AG04449 (cell line): ENCODE measurements at places on chromosomes 7 and 10.

DNA sequence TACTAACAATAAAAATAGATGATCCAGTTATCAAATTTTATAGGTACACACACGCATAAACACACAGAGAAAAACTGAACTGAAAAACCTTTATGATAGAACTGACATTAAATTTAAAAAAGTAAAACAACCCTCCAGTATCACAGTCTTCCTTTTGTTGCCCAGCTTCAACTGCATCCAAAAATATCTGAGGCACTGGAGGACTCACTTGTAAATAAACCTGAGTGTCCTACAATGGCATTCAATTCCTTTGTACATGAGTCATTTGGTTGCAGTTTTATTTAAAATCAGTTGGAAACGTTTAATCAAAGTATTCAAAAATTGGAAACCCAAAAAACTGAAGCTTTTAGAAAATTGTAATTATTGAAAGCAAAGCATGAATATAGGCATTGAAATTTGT lies 265.2 kb upstream of the CSTF2T start:
- DNase-seq: no peak

- no peak for DNase-seq
Observed at GRCh38 chr7:132441935-132442334, 134.3 kb downstream of the PLXNA4 start.

- no peak for DNase-seq
Observed at GRCh38 chr10:119638982-119639381, 12.2 kb upstream of the BAG3 start.

- DNase-seq: no peak
Observed at GRCh38 chr10:23291551-23292334, 52.9 kb downstream of the C10orf67 start.

DNA sequence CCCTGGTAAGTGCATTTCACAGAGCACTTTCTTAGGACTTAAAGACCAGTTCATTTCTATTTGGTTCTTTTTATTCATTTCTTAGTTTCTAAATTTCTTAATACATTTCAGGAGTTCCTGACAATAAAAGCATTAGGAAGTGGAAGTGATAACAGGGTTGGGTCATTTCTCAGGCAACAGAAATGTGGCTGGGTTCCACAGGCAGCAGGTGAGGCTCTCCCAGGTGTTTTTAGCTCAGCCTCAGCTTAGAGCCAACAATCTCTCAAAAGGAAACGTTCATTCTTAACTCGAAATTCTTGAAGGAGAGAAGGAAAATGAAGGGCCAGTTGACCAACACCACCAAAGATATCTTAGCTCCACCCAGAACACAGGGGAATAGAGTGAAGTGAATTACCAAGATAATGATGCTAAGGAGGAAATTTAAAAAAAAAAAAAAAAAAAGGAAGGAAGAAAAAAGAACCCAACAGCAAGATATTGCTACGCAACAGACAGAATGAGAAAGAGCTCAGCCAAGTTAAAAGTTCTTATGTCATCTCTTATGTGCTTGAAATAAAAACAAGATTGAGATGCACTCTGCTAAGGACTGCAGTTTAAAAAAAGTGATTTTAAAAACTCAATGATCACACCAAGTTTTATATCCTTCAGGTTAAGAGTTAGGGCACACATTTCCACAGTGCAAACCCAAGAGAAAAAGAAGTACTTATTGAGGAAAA lies 230.1 kb downstream of the GLI3 start:
- DNase-seq: no peak

DNA sequence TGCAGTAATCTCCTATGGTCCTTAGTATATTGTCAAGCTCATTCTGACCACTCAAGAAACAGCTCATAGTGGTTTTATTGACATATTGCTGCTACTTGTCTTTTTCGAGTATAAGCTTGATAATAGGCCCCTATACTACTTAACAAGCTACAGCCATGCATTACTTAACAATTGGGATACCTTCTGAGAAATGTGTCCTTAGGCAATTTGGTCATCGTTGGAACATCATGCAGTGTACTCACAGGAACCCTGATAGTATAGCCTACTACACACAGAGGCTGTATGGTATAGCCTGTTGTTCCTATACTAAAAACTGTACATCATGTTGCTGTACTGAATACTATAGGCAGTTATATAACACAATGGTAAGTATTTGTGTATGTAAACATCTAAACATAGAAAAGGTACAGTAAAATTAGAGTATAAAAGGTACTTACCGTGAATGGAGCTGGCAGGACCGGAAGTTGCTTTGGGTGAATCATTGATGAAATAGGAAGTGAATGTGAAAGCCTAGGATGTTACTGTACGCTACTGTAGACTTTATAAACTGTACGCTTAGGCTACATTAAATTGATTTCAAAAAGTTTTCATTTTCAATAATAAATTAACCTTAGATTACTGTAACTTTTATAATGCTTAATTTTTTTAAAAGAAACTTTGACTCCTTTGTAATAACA lies 160.9 kb downstream of the LRRC4 start:
- no peak for DNase-seq

DNA sequence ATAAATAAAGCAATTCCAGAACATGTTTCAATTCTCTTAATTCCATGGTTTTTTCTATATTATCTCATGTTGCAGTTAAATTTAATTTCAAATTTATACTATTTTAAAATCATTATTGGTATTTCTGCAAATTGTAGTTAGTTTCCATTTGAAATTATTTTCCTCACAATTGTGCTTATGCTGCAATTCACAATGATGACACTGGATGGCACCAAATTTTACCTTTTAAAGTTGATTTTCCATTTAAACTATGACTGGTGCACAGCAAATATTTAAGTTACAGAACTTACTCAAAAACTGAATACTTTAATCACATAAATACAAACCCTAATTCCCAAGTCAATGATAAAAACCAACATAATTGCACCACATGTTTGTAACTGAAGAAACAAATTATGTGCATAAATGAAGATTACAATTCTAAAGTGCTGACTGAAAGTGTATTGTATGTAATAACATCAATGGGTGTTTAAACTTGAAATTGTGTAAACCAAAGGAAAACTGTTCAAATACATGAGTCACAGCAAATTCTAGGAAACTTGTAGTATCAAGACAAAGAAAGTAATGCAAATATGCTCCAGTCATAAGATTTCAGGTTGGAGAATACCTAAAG lies 75.3 kb upstream of the AASS start:
- DNase-seq: no peak

GRCh38 chr7:99677648-99678045 lies 2.1 kb downstream of the CYP3A5 start:
- no peak for DNase-seq

DNA sequence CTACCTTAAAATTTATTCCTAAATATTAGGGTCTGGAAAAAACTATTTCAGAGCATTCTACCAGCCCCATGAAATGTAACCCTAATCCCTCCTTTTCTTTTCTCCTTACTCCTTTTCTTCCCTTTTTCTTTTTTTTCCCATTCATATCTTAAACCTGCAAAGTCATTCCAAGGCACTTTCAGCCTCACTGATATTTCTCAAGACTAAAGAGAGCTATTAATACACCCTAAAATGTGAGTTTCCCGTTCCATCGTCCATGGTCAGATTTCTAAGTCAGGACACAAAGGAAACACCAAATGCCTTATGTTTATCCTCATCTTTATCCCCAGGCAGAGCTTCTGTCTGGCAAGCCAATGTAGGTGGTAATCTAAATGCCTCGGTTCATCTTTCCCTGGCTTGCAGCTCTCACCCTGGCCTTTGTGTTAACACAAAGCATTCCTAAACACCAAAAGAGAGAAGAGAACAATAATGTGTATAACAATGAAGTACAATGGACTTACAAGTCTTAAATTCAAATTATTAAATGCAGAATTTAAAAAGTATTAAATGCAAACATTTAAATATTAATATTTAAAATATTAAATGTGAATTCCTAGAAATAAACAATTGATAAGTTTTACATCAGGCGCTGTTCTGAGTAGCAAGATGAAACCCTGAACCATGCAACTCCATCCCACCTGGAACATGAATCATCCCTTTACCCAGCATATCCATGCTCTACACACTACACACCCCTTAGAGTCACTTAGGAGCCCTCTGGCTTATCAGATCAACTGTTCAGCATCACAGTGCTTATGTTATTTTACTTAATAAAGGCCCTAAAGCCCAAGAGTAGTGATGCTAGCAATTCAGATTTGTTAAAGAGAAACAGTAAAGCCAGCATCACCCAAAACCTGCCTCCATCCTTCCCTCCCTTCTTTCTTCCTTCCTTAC lies 26.8 kb downstream of the MICU1 start:
- no peak for DNase-seq

DNA sequence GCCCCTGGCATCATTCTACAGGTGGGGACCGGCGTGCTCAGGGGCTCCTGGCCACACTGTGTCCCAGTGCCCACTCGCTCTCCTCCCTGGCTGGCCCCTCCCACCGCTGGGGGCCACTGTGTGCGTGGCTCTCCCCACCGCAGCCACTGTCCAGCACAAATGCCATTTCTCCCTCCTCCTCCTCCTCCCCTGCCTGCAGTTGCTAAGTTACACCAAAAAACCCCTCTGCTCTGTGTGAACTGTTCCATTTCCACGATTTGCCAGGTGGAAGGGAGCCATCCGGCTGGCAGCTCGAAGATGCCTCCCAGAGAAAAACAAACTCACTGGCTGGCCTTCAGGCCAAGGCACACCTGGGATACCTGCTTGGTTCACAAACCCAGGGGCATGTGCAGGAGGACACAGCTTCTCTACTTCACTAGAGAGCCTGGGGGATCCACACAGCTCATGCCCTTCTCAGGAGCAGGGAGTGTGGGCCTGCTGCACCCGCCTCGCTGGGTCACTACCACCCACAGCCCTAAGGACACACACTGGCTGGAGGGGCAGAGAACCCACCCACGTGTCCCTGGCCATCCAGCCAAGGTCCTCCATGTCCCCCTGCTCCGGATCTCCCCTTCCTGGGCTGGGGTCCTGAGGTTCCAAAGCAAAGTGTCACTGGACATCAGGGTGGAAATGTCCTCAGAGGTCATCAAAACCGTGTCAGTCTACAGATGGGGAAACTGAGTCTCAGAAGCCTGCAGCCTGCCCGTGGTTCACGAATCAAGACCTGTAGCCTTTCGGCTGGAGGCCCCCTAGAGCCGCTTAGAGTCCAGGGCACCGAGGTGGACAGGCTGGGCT lies 1.7 kb downstream of the RASGEF1A start:
- no peak for DNase-seq

- DNase-seq: peak; percentile 82
Observed at GRCh38 chr10:132065491-132066105, at the start of gene JAKMIP3. TSS of gene JAKMIP3 (plus strand) at chr10:132065946. CDS start at chr10:132104809, 38,863 bp downstream.

DNA sequence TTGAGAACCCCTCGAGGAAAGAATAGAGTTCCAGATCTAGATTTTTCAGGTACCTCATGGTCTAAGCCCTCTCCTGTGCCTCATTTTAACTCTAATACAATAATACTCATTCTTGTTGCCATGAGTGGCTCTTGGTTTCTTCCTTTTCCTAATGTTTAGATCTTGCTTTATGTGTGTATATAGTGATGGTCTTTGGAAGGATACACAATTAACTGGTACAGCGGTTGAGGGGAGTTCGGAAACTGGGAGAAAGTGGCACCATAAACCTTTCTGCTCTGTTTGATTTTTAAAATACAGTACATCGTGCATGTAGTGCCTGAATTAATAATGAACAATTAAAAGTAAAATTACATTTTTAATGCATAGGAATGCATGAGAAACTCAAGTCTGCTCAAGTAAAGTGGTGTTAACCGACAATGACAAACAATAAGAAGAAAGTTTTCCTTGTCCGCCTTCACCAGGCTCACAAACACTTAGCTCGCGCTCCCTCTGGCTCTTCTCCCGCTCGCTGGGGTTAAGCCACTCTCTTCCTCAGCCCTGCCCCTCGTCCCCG lies 386 bp upstream of the EIF4EBP2 start:
- no peak for DNase-seq

- DNase-seq: no peak
Observed at GRCh38 chr10:132527339-132528063, 10.1 kb upstream of the INPP5A start.

DNA sequence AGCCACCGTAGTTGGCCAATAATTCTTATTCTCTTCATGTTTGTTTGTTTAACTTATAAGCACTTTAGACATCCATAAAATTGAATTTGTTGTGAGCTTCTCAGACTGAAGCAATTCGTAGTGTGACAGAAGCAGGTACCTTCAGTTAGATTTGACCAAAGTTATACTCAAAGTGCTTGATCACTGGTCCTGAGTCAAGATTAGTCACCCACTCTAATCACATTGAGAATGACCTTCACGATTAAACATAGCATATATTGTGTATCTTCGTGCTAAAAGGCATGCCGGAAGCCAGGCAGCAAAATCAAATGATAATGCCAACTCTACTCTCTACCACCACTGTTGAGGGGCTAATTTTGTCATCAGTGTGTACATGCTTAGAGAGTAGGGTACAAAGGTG lies 763.7 kb upstream of the MBL2 start:
- no peak for DNase-seq

DNA sequence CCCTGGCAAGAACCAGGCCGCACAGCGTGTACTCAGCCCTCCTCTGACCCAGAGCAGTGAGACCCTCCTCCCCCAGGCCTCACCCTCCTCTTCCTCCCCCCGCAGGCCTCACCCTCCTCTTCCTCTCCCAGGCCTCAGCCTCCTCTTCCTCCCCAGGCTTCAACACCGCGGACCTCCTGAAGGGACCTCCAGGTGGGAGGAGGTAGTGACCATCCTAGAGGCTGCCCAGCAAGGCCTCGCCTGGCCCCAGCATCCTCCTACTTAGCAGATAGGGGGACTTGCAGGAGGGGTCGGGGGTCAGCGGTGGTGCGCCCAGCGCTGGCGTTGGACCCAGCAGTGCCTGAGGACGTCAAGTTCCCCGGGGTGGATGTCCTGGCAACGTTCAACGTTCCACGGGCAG lies 270.8 kb downstream of the ELFN1 start:
- DNase-seq: no peak

DNA sequence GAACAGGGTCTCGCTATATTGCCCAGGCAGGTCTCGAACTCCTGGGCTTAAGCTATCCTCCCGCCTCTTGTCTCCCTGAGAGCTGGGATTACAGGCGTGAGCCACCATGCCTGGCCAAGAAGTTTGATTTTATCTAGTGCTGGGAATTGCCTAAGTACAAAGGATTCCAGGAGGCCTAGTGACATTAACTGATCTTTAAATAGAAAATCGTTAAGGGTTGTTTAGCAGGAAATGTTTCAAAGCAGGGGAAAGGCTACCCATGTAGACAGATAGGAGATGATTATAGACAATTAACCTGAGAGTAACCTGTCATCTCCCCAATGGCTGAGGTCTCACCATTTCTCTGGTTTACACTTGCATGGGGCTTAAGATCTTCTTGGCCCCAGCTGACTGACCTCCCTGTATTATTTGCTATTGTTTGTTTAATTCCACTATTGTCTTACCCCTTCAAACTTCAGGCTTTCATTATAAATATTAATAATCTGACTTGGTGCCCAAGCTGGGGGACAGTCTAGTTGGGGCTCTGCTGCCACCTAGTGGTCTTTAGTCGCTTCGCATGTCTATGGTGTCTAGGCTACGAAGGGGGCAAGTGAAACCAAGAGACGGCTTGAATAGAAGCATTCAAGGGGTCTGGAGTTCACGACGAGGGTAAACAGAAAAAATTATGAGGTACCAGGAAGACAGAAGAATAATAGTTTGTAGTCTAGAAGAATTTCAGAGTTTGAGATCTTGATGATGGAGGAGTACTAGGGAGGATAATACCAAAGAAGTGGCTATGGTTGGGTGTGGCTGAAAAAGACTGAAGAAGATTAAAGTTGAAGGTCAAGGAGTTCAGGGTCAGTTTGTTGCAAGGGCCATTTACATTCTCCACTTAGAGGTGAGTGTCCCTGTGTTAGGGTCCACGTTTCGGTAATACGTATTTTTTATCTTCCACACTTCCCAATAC lies 40.4 kb upstream of the BPGM start:
- no peak for DNase-seq

GRCh38 chr10:107444443-107444842 lies 279.9 kb upstream of the SORCS1 start:
- DNase-seq: no peak
